ENCODE measurements at places on chromosomes 11 and 22. TPM values are rescaled to one million over a fixed set of nuclear protein-coding genes. Genes with fewer than 3 reads are reported as not detected.

Gene FOLH1
- total RNA-seq, result 1.2 TPM

Gene ANO3
- total RNA-seq, result 5.1 TPM

Gene FAM180B
- not detected for total RNA-seq

Gene CHRNA10
- total RNA-seq, result 0.50 TPM

Gene BAIAP2L2
- total RNA-seq, result 0.26 TPM

Gene TCN1
- not detected for total RNA-seq

Gene PLAAT2
- total RNA-seq, result not detected

Gene SLC22A25
- total RNA-seq, result not detected

Gene SBF2
- total RNA-seq, result 95.9 TPM

Gene YAP1
- total RNA-seq, result 169 TPM

Gene MRGPRX4
- total RNA-seq, result not detected

Gene CRYAB
- 51.2 TPM for total RNA-seq

Gene PLA2G3
- total RNA-seq, result not detected

Gene HEPN1
- not detected for total RNA-seq

Gene TNNT3
- not detected for total RNA-seq

Gene OR8G5
- total RNA-seq, result not detected

Gene APOBEC3B
- 0.77 TPM for total RNA-seq

Gene MYO7A
- 0.26 TPM for total RNA-seq

Gene HIRA
- 16.9 TPM for total RNA-seq

Gene CD3G
- not detected for total RNA-seq

Gene MYOD1
- not detected for total RNA-seq

Gene SCGB2A2
- total RNA-seq, result not detected

Gene VSIG10L2
- total RNA-seq, result not detected

Gene USP2
- total RNA-seq, result 2.3 TPM

Gene ESAM
- 0.26 TPM for total RNA-seq

Gene FADS3
- 224 TPM for total RNA-seq

Gene GAB4
- total RNA-seq, result not detected

Gene UBQLNL
- total RNA-seq, result under 0.01 TPM

Gene KRTAP5-10
- total RNA-seq, result not detected

Gene SMTNL1
- not detected for total RNA-seq

Gene APOL1
- 44.2 TPM for total RNA-seq

Gene LDLRAD3
- total RNA-seq, result 4.9 TPM

Gene FAM83F
- total RNA-seq, result not detected

Measured in fibroblast of lung (primary cell).